ENCODE measurements at places on chromosomes 2 and 18.

DNA sequence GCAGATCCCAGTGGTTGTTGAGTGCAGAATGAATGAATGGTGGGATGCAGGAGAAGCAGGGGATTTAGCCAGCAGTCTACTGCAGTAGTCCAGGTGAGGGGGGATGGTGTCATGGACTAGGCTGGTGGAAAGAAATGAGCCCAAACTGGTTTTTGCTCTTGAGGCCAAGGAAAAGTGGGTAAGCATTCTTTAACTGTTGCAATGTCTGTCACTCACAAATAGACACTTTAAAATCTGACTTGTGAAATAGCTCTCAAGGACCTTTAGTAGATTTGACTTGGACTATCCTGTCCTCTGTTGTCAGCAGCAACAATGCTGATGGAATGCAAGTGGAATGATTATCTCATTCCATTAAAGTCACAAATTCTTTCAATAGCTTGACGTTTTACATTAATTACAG, 37.5 kb upstream of the STK17B start:
- no peak for DNase-seq

DNA sequence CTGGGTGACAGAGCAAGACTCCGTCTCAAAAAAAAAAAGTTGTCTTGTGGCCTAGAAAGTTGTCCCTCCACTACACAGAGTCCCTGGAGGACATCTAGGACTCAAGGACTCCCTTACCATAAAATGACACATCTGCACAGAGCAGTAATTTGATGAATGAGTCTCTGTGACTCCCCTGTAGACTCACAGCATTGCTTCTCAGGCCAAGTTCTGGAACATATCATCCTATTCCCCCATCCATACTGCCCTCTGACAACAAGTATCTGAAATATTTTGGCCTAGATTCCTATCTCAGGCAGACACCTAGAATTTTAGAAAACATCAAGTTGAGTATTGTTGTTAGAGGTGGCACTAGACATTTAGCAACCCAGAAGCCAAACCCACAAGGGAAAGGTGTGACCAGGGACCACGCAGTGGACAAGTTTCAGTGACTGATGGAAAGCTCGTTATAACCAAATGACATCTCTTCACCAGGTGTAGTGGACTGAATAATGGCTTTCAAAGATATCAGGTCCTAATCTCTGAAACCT, 97.9 kb upstream of the ATP8B1 start:
- DNase-seq = no peak

- no peak for DNase-seq
These were observed 217.5 kb downstream of the TGIF1 start for GRCh38 chr18:3667255-3668137.

DNA sequence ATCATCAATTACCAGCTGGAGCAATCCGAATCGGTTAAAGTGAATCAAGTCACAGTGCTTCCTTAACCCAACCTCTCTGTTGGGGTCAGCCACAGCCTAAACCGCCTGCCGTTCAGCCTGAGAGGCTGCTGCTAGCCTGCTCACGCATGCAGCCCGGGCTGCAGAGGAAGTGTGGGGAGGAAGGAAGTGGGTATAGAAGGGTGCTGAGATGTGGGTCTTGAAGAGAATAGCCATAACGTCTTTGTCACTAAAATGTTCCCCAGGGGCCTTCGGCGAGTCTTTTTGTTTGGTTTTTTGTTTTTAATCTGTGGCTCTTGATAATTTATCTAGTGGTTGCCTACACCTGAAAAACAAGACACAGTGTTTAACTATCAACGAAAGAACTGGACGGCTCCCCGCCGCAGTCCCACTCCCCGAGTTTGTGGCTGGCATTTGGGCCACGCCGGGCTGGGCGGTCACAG, 496 bp upstream of the ITGA4 start:
- peak; percentile 95 for DNase-seq

- DNase-seq = no peak
These were observed 33.7 kb downstream of the EN1 start for GRCh38 chr2:118813601-118814339.

GRCh38 chr2:207750345-207750744, 19.4 kb downstream of the FZD5 start:
- DNase-seq = no peak

DNA sequence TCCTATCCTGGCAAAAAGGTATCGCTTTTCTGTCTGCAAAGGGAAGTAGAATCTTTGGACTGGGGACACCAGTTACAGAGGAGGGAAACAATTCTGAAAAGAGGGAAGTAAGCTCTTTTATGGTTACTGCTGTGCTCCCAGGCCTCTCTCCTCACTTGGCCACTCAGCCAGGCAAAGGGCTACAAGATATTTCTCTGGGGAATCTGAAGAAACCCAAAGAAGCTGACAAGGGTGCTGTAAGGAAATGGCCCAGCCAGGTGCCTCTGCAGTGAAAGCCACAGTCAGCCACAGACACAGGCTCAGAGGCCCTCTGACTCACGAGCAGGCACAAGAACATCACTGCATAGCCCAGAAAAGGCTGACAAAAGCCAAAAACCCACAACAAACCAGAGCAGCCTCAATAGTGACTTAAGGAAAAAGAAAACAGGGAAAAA, 5.8 kb downstream of the HDLBP start:
- DNase-seq = peak; percentile 86

GRCh38 chr2:6906165-6906741, 11.0 kb upstream of the RNF144A start:
- no peak for DNase-seq

- no peak for DNase-seq
These were observed 12.2 kb upstream of the ARL5A start for GRCh38 chr2:151840216-151841046.

- DNase-seq = no peak
These were observed 35.1 kb downstream of the THAP4 start for GRCh38 chr2:241601841-241602240.

GRCh38 chr2:65477590-65477989, 45.2 kb upstream of the SPRED2 start:
- DNase-seq = no peak

- no peak for DNase-seq
These were observed 1.8 kb downstream of the CCDC85A start for GRCh38 chr2:56185582-56186046.

- DNase-seq = no peak
These were observed 31.3 kb downstream of the ACKR3 start for GRCh38 chr2:236600892-236601291.

- DNase-seq = no peak
These were observed 2.0 kb downstream of the NBEAL1 start for GRCh38 chr2:203016716-203017115.

DNA sequence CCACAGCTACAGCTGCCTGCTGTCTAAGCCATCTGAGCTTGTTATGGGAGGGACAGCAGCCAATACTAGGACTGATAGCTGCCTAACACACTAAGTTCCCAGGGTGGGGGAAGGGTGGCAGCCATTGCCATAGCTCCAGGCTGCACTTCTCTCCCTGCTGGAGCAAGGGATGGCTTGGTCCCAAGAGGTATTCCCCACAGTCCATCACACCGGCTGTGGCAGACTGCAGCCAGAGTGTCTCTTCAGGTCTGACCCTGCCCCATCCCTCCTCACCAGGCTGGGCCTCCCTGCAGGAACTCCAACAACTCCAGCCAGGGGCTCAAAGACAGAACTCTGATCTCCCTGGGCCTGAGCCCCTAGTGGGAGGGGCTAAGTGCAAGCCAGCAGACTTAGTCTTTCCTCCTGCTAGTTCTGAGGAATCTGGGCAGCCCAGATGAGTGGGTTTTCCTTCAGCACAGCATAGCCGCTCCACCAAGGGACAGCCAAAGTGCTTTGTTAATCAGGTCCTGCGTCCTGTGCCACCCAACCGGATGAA, 632.1 kb downstream of the SOCS6 start:
- DNase-seq = no peak

GRCh38 chr2:68280796-68281195, 28.5 kb upstream of the PPP3R1 start:
- no peak for DNase-seq

- peak; percentile 45 for DNase-seq
These were observed 90.3 kb upstream of the RTN4 start for GRCh38 chr2:55140316-55141219.

GRCh38 chr18:57942493-57942892, 101.5 kb upstream of the NEDD4L start:
- no peak for DNase-seq

- DNase-seq = no peak
These were observed 72.1 kb upstream of the FHL2 start for GRCh38 chr2:105470979-105471378.

DNA sequence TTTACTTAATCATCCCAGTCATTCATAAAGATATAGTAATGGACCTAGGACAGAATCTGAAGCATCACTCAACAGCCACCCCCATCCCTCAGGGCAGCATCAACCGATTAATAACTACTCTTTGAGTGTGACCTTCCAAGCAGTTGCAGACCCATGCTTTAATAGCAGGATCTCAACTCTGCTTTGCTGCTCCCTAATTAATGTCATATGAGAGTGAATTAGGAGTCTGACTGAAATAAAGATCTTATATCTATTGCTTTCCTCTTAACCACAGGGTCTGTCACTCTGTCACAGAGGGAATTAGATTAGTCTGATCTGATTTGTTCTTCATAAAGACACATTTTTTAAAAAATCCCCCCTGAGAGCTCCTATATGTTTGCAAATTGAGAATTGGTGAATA, 46.1 kb upstream of the LRP1B start:
- DNase-seq = no peak

- DNase-seq = no peak
These were observed 124.8 kb downstream of the COL6A3 start for GRCh38 chr2:237289139-237289538.

- no peak for DNase-seq
These were observed 925.7 kb downstream of the EPHA4 start for GRCh38 chr2:220646424-220646823.

- no peak for DNase-seq
These were observed 264.2 kb downstream of the GBX2 start for GRCh38 chr2:235903782-235904584.

Data from GF-D8 (cell line).